ENCODE measurements at places on chromosomes 5 and 9. TPM values are rescaled to one million over a fixed set of nuclear protein-coding genes. Genes with fewer than 3 reads are reported as not detected.

GRCh38 chr9:79026316-79026715, 545.4 kb upstream of the TLE4 start:
- no peak for DNase-seq

DNA sequence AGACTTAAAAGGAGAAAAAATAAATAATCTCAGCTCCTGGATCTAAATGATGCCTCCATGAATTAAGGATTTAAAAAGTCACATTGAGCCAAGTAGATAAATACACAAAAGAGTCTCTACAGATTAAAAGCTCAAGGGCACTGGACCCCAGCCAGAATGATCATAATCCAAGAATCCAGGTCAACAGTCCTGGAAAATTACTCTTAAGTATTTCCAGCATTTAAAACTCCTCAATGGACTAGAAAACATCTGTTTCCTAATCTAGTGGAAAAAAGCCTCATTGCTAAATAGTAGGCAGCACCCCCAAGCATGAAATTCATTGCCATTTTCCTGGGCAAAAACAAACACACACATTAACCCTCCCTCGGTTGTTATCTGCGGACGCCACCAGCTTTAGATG, 96.8 kb downstream of the FRMD3 start:
- DNase-seq, result no peak

- DNase-seq, result no peak
These were observed 18.4 kb downstream of the TENT4A start for GRCh38 chr5:6731465-6732237.

- no peak for DNase-seq
These were observed 173.8 kb downstream of the PTPRD start for GRCh38 chr9:10438955-10439354.

DNA sequence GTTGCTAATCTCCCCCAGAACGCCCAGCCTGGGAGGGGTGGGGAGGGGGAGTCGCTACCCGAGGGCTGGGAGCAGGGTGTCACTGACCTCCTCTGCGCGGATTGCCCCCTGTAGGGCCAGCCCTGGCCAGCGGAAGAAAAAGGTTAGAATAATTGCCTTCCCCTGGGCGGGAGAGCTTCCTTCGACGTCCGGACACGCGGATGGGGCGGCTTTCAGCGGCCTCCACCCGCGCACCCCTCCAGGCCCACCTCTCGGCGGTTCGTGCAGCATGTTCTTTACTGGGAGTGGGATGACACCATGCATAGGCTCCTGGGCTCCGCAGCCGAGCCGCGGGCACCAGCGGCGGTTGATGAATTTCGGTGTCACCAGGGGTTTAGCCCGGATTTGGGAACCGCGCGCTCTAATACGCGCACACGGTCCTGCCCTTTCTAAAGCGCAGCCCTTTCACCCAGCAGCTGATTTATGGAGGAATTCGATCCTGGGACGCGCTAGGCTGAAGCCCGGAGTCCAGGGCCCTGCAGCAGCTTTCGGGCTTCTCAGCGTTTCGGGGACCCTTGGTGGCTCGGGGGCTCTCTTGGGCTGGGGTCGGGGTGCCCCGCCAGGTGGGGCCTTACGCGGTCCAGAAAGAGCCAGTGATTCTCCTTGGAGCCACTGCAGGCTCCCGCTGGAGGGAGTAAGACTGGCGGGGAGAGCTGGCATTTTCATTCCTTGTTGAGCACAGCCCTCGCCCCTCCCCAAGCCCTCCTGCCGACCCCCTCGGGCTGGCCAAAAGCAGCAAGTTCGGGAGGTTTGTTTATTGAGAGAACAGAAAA, 10.1 kb downstream of the LMX1B start:
- peak; percentile 40 for DNase-seq

KLF4 gene
- 37.0 TPM for total RNA-seq
